ENCODE measurements at places on chromosomes 5 and 9.

DNA sequence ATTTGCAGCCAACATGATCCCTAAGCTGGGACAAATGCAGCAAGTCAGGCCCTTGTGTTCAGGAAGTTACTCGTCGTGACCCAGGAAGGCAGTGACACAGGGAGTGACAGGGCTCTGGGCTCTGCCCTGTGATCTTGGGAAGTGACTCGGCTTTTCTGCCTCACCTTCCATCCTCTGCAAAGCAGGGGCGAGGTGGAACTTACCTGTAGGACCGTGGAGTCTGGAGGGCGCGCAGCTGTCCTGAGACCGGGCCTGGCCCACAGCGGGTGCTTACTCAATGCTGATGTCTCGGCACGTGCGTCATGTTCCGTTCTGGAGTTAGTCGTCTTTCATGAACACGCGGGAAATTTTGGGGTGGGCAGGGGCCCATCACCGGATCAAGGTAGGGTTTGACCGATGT is 22.8 kb upstream of the LPCAT1 start:
- DNase-seq = no peak

DNA sequence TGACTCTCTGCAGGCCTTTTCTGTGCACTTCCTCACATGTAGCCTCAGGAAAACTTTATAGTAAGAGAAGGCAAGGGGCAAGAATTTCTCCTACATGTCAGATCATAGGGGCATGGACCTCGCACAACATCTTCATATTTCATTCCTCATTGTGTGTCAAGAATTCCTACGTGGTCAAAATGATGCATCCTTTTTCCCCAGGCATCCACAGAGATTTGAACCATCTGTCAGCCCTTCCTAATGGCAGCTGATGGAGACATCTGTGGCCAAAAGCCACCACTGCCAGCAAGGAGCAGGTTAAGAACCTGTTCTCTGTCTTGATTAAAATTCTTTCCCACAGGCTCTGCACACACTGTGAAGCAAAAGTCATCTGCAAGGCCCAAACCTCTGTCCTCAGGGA is 42.5 kb downstream of the MFAP3 start:
- DNase-seq = no peak

GRCh38 chr5:73418244-73418691 is 30.3 kb downstream of the FOXD1 start:
- no peak for DNase-seq

DNA sequence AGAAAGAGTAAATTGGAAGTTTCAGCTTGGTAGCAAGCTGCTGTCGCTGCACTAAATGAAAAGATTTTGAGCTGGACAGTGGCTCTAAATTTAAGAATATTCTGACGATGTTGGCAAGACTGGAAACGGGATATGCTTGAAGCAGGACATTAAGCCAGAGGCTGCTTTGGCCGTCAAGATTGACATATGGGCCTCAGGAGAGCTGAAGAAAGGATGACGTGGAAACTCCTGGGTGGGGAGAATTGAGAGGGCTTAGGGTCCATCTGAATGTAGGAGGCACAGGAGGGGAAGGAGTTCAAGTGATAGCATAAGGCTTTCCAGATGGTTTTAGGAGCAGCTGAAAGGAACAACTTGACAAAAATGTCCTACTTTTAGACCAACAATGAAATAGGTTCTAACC is 108.9 kb downstream of the PAPPA start:
- no peak for DNase-seq

GRCh38 chr5:126647071-126647470 is 46.3 kb downstream of the PHAX start:
- DNase-seq = no peak

DNA sequence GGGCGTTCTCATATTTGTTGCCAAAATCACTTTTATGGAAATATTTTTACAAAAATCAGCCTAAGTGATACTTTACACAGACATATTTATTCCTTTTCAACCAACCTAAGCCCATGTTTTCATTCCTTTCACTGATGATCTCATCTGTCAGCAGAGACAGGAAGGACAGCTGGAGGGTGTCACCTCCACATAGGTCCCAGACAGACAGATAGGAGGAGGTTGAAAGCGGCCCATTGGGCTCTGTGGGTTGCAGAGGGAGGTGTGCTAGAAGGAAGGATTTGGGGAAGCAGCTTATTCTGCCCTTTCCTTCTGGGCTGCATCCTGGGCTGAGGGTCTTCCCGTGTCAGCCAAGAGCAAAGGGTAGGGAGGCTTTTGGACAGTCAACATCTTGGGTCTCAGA is 26.0 kb upstream of the SEMA4D start:
- DNase-seq = no peak

DNA sequence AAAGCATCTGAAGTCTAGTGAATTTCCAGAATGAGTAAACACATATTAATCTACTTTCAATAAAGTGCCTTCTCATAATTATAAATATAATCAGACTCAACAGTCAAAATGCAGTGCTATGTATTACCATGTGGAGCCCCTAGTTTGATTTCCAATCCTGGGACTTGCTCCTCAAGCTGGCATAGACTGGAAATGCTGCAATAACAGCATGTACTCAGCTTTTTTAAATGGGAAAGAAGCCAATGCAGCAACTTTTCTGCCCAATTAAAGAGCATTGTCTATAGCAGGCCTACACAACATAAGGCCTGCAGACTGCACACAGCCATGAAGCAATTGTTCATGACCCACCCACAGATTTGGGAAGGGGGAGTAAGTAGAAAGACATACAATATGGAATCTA is 103.2 kb downstream of the NR2F1-AS1 start:
- no peak for DNase-seq

DNA sequence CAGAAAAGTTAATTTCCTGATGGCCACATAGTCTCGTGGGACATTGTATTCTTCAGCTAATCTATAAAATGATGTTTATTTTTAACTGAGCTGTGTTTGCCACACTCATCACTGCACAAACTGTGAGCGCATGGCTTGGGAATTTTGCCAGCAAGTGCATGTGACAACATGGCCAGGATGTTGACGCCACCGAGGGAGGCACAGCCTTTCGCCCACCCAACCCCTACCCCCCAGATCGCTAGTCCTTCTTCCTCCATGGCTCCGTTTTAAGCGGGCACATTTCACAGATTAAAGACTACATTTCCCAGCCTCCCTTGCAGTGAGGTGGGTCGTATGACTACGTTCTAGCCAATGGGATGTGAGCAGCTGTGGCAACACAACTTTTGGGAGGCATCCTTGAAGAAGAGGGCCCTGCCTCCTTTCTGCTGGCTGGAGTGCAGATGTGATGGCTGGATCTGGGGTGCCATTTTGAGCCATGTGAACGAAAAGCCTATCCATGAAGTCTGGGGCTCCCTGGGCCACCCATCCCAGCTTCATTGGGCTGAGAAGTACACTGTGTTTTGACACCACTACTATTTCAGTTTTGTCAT is 7.9 kb downstream of the NRARP start:
- DNase-seq = no peak

- no peak for DNase-seq
Measured at GRCh38 chr5:169154679-169155078, 146.3 kb downstream of the SLIT3 start.

DNA sequence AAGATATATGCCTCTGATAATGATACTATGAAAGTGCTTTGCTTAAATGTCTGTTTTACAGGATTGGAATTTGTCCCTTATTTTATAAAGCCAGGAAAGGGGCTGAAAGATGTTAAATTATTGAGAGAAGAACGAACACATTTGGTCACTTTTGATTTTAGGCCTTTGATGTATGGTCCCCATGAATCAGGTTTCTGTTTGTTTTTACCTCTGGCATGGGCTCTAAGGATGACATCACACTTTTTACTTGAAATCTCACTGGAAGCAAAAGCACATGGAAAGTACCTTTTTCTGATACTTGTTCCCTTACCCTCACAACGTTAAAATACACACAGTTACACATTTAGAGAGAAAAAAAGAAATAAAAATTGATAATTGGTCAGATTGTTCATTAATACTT is 6.9 kb downstream of the OTULIN start:
- DNase-seq = no peak

- DNase-seq = no peak
Measured at GRCh38 chr5:52859628-52860027, 71.9 kb downstream of the ITGA1 start.

DNA sequence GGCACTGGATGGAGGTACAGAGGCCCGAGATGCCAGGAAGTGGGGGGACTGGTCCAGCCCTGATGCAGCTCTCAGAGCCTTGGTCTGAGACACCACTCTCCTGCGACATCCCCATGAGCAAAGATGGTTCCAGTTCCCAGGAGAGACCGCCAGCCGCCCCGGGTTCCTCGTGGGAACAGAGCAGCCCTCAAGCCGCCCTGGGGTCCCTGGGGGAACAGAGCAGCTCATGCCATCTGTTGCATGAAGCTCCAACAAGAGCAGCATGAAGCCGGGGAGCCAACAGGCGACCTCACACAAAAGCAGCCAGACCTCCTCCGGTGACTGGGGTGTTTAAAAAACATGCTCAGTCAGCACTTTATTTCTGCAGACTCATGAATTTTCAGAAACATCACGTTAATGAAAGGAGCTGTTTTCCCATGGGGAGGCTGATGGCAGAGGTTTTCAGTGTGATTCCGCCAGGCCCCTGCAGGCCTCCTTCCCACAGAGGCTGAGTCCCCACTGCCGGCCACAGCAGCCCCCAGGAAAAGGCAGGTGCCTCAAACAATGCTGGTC is 6.2 kb downstream of the SLC6A18 start:
- no peak for DNase-seq

DNA sequence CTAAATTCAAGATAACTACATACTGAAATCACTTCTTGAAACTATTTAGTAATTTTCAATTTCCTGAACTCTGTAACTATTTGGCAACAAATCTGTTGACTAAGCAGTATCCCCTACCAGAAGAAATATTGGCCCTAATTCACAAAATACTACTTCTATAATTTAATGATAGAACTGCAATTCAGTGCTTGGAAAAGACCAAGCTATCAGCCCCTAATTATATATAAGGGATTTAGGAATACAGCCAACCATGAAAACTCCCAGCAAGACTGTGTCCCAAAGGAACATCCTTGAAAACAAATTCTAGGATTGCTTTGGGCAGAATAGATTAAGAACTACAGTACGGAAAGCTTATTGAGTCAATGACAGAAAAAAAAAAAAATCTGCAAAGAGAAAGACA is 169.2 kb downstream of the RAB3C start:
- no peak for DNase-seq

GRCh38 chr5:14211818-14212803 is 69.0 kb downstream of the TRIO start:
- no peak for DNase-seq

DNA sequence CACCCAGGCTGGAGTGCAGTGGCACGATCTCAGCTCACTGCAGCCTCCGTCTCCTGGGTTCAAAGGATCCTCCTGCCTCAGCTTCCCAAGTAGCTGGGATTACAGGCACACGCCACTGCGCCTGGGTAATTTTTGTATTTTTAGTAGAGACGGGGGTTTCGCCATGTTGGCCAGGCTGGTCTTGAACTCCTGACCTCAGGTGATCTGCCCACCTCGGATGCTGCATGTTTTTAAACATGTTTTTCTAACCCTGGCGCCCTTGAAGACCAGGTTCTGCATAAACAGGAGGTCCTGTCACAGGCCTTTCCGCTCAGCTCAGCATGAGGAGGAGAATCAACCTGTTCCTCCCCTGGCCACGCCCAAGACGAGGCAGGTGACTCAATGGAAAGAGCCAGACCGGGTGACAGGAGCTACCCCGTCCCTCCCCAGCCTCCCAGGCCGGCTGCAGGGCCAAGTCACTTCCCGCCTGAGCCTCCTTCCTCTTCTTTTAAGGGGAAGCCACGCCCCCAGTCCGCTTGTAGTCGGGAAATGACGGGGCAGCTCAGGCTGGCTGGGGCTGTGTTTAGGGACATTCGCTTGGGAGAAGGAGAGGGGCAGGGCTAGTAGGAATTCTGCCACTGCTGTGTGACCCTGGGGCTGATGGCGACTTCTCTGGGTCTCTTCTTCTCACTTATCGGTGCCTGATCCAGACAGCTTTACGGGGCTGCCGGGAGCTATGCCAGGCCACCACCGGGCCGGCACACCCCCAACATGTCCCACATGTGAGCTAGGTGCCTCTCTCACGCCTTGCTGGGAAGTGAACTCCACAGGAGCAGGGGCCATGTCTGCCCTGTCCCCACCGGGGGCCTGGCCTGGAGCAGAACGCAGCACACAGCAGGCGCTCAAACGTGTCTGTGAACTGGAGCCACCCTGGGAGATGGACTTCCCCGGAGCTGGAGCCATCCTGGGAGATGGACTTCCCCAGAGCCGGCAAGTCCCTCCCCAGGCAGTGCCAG is 6.1 kb downstream of the NOTCH1 start:
- DNase-seq = peak; percentile 86

DNA sequence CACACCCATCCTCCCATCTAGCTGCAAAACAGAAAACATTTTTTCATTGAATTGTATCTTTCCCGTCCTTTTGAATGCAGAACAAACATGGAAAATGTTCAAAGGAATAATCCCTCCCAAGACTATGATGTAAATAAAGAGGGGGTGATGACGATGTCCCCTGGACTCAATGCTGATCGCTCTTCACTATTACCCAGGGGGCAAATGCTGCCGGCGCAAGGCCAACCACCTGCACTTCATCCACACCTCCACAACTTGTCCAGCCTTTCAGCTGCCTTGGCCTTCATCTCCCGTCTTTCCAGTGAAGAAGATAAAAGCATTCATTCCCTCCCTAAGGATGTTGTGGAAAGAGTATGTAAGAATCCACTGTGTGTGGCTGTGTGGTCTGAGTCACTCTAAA is 240.3 kb downstream of the AGTPBP1 start:
- no peak for DNase-seq

DNA sequence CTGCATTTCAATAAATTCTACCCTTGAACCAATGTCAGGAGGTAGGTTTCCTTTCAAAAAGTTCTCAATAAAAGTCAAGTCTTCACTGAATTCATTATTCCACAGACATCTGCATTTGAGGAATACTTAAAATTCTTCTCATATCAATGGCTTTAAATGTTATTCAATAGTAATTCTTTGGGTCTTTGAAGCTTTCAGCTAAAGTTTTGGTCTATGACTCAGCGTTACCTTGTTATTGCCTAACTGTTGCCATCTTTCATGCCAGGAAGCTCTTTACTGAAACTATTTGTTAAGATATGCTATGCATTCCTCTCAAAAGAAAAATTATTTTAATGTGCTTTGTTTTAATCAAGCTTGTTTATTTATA is 170.5 kb downstream of the NNT start:
- no peak for DNase-seq

GRCh38 chr9:71604197-71605063 is 163.9 kb downstream of the CEMIP2 start:
- DNase-seq = peak; percentile 60

GRCh38 chr9:114312513-114312875 is 10.4 kb upstream of the ORM1 start:
- DNase-seq = no peak

Data from stimulated activated CD4-positive, alpha-beta T cell treated with anti-CD3 and anti-CD28 coated beads, TNF-alpha, amount 100 ng/mL, for 24 hours (primary cell).